ENCODE measurements at places on chromosomes 1 and 21. TPM values are rescaled to one million over a fixed set of nuclear protein-coding genes. Genes with fewer than 3 reads are reported as not detected.

GRCh38 chr1:7905262-7905661 lies 35.4 kb downstream of the TNFRSF9 start:
- peaks cover 6% of the 10 kb centered on the region for H3K27me3 ChIP-seq
- H3K36me3 ChIP-seq, result no peaks in the 10 kb centered on the region
- DNase-seq, result no peak
- no peak overlapping the region for H3K4me3 ChIP-seq
- peaks cover 7% of the 10 kb centered on the region for H3K4me1 ChIP-seq

GPR25 gene
- 0.91 TPM for total RNA-seq

DNA sequence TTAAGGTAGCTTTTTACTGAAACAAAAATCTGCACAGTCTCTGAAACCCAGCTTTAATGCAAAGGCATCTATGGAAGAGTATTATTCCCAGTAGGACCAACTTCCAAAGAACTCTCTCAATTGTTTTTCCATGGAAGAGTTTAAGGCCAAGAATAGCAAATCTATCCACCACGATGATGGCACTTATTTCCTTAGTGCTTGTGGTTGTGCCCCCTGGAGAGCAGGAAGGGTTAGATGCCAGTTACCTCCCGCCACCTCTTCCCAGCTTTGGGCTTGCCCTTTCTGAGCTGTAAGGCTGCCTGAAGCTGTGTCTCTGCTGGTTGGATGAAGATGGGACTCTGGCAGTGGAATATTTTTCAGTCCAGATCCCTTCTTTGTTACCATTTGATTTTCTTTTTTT lies 4.8 kb upstream of the ATP1A1 start:
- H3K4me1 ChIP-seq, result peaks cover 3% of the 10 kb centered on the region
- DNase-seq, result no peak
- H3K27ac ChIP-seq, result no peak overlapping the region
- H3K36me3 ChIP-seq, result no peaks in the 10 kb centered on the region

DNA sequence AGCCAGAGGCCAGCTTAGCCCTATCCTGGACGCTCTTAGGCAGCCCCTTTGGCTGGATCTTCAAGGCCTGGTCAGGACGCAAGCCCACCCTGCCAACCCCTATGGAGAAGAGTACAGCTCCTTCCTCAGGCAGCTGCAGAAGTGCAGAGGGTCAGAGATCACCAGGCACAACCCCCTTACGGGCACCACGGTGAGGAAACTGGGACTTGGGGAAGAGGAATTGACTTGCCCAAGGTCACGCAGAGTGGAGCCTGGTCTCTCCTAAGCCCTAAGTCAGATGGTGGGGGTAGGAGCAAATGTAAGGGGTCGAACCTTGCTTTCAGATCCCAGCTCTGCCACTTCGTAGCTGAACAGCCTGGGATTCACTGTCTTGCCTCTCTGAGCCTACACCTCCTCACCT lies 3.7 kb downstream of the E2F2 start:
- peaks cover 65% of the 10 kb centered on the region for H3K4me1 ChIP-seq
- no peak for DNase-seq
- H3K4me3 ChIP-seq, result peak overlapping the region; percentile 98
- H3K27ac ChIP-seq, result peak overlapping the region; percentile 97

HPCA gene
- not detected for total RNA-seq

- H3K4me3 ChIP-seq, result no peak overlapping the region
- no peak for DNase-seq
- H3K36me3 ChIP-seq, result no peaks in the 10 kb centered on the region
- peaks cover 4% of the 10 kb centered on the region for H3K27me3 ChIP-seq
- H3K27ac ChIP-seq, result no peak overlapping the region
Measured at GRCh38 chr1:150176593-150176992, 26.9 kb downstream of the PLEKHO1 start.

DNA sequence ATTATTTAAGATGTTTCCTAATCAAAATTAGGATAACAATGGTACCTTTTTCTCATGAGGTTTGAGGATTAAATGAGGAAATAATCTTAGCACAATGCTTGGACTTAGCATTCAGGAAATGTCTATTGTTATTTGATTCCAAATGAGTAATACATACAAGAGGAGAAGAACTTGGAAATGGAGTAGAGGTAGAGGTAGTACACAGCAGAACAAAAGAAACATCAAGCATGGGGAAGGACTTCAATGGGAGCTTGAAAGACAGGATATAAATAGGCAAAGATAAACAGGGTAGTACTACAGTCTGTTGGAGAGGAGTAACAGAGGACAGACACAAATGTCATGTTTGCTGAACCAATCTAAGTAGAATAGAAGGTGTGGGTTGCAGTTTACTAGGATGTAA lies 59.5 kb upstream of the RGS2 start:
- H3K36me3 ChIP-seq, result no peaks in the 10 kb centered on the region
- no peak overlapping the region for H3K27ac ChIP-seq
- H3K27me3 ChIP-seq, result no peaks in the 10 kb centered on the region
- no peak for DNase-seq
- H3K4me1 ChIP-seq, result no peaks in the 10 kb centered on the region

DNA sequence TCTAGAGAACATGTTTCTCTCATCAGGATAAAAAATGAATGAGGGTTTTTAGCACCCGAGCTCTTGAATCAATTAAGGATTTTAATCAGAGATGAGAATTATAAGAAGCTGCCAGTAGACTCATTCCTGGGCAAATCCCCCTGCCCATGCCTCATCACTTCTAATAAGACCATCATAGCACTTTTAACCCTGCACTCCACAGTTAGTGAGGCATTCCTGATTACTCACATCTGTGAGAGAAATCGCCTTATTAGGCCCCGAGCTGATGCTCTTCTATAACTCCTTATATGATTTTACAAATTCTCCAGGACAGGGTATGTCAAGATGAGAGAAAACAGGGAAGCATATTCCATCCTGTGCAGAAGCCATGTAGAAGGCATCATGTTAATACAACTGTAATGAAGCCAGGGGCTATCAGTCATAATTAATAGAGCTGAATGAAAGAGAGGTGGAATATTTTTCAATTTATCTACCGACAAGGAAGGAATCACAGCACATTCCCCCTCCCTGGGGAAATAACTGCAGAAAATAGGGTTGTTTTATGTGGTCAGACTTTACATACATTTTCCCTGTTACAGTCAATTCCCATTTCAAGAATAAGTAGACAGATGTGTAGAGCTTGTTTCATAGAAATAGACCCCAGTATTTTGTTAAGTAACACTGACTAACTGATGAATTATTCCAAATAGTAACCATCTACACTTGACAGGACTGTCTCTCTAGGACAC lies 272.7 kb downstream of the HHIPL2 start:
- no peaks in the 10 kb centered on the region for H3K27me3 ChIP-seq
- no peak overlapping the region for H3K27ac ChIP-seq
- no peak for DNase-seq
- H3K36me3 ChIP-seq, result no peaks in the 10 kb centered on the region
- no peak overlapping the region for H3K4me3 ChIP-seq

RAB25 gene
- total RNA-seq, result 0.86 TPM
